Fibroblast of skin of right quadriceps (primary cell): ENCODE measurements at places on chromosomes 4 and X.

GRCh38 chr4:1841201-1841886 lies 14.6 kb downstream of the LETM1 start:
- no peak for DNase-seq

GRCh38 chr4:17296921-17297890 lies 214.7 kb downstream of the QDPR start:
- no peak for DNase-seq

GRCh38 chrX:134571796-134572195 lies 86.5 kb downstream of the PLAC1 start:
- peak; percentile 39 for DNase-seq

GRCh38 chrX:140664939-140665338 lies 44.6 kb upstream of the LINC00632 start:
- DNase-seq: peak; percentile 10

- DNase-seq: no peak
Measured at GRCh38 chr4:11328401-11328800, 100.3 kb downstream of the HS3ST1 start.

DNA sequence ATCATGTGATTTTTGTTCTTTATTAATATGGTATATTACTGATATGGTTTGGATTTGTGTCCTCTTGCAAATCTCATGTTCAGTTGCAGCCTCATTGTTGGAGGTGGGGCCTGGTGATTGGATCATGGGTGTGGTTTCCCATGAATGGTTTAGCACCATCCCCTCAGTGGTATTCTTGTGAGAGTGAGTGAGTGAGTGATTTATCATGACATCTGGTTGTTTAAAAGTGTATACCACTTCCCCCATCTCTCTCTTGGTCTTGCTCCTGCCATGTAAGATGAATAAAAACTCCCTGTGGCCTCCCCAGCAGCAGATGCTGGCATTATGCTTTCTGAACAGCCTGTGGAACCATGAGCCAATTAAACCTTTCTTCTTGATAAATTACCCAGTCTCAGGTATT lies 111.5 kb downstream of the TAB3 start:
- DNase-seq: no peak

DNA sequence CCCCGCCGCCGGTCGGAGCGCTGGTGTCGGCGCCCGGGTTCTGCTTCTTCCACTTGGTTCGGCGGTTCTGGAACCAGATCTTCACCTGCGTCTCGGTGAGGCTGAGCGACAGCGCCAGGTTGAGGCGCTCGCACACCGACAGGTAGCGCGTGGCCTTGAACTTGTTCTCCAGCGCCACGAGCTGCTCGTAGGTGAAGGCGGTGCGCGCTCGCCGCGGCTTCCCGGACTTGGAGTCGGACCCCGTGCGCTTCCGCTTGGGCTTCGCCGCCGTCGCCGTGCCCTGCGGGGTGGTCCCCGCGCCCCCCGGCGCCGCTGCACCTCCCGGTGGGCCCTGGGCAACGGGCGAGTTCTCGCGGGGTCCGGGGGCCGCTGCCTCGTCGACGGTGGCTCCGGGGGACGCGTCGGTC lies 3.1 kb downstream of the NKX1-1 start:
- no peak for DNase-seq

GRCh38 chr4:177441061-177441802 lies 1.0 kb downstream of the AGA start:
- DNase-seq: peak; percentile 71
